ENCODE measurements at places on chromosomes 5 and 9.

GRCh38 chr5:103532086-103532734 is 30.4 kb downstream of the NUDT12 start:
- DNase-seq = no peak

DNA sequence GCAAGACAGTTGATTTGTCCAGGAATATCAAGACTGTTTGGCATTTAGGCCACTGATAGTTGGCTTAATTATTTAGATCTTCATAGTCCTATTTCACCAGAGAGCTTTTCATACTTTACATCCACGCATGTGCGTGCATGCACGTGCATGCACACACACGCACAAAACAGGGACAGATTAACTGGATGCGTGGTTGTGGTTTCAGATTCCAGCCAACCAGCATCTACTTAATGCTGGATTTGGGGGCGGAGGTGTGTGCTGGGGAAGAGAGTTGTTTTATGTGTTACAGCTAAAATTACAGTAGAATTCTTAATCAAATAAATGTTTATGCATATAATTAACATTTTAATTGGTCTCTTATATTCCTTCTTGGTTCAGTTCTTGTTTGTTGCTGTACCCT is 7.3 kb downstream of the RNF14 start:
- DNase-seq = no peak

GRCh38 chr5:93072831-93073459 is 508.1 kb downstream of the NR2F1-AS1 start:
- no peak for DNase-seq

DNA sequence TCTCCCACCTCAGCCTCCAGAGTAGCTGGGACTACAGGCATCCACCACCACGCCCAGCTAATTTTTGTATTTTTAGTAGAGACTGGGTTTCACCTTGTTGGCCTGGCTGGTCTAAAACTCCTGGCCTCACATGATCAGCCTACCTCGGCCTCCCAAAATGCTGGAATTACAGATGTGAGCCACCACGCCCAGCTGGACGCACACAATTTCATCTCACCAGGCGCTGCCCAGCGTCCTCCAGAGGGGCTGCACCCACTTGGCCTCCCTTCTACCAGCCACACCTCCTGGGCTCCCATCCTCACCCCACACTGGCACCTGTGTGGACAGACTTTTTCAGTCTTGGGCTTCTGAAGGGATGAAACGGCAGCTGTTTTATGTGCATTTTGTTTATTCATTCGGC is 3.8 kb upstream of the EXOC3 start:
- DNase-seq = no peak

- no peak for DNase-seq
Measured at GRCh38 chr9:130990306-130990977, 18.5 kb upstream of the LAMC3 start.
